Memory B cell (primary cell): ENCODE measurements at places on chromosomes 1 and 21.

DNA sequence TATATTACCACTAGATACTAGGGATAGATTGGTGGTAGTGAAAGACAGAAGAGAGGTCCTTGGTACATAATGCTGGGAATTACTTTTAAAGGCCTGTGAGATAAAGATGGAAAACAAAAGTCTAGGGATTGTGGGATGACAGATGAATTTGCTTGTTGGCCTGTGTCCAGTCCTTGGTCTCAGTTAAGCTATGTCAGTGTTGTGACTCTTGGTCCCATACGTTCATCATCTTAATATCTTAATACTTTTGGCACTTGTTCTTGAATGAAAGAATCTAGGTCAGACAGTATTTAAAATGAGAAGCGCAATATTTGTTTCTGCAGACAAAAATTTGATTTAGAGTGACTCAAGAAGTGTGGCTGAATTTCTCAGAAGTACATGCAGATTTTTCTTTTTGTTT, 7.6 kb downstream of the RPL5 start:
- DNase-seq, result no peak

- peak; percentile 52 for DNase-seq
These were observed 40.1 kb upstream of the HMCN1 start for GRCh38 chr1:185694081-185694480.

GRCh38 chr1:45093334-45093733, 81.3 kb downstream of the UROD start:
- no peak for DNase-seq

DNA sequence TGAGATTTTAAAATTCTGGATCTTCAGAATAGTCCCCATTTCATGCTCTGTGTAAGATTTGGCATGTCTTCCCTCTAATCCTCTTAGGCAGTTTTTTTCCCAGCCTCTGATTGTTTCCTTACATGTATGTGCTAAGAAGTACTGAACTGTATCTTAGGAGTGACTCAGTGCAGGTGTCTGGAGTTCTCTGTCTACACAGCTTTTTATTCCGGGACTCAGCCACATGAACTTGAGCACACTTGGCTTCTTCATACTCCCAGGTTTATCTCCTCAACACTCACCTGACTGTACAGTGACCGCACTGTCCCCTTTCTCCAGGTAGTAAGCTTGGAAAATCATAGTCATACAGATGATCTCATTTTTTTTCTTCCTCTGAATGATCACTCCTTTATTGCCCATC, 50.7 kb downstream of the SYT14 start:
- DNase-seq, result no peak

GRCh38 chr21:37219761-37220432, 47.2 kb downstream of the VPS26C start:
- DNase-seq, result no peak

- peak; percentile 58 for DNase-seq
These were observed 78.4 kb upstream of the LRRN2 start for GRCh38 chr1:204763773-204764427.

DNA sequence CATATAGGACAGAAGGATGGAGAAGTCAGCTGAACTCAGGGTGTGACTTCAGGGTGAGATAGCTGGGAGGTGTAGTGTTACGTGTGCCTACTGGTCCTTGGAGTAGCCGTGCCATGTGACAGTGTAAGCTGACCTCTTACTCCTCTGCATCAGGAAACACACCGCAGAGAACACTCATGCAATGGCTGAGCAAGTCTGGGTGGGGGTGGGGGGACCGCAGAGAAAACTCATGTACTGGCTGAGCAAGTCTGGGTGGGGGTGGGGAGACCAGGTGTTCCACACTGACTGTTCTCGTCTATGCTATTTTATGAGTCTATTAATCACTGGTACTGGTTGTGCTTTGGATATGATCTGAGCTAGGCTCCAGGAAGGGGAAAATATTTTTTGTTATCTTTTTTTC, 233.1 kb downstream of the PAPPA2 start:
- DNase-seq, result no peak

GRCh38 chr1:169698976-169699375, 12.4 kb downstream of the SELL start:
- no peak for DNase-seq

DNA sequence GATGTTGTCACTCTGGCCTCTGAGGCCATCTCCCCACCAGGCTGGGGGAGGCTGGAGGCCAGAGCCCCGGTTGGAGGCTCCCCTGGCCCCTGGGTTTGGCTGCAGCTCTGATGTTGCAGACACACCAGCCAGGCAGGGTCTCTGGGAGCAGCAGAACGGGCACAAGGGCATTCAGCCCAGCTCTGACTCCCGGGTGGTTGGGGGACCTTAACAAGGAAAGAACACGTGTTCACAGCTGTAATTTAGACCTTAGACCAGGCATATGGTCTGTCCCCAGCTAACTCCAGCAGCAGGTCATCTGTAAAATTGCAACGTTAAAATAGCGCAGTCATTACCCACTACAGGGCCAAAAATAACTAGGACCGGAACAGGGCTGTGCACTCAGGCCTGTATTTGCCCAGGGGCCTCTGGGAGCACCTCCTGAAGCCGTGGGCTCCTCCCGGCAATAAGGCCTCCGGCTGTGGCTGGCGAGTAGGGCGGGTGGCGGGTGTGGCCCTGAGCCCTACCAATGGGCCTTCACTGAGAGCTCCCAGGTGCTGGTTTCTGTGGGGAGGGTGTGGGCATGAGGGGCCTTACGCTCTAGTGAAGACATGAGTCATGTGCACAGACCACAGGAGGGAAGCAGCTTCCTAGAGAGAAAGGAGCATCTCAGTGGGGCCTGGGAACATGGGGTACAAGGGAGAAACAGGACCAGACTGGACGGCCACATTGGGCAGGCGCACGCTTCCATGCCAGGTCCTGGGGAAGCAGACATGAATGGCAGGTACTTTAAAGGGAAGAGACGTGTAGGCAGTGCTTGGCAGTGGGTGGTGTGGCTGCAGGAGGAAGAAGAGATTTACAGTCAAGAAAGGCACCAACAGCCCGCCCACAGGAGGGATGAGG, 6.1 kb downstream of the LDLRAP1 start:
- peak; percentile 62 for DNase-seq

DNA sequence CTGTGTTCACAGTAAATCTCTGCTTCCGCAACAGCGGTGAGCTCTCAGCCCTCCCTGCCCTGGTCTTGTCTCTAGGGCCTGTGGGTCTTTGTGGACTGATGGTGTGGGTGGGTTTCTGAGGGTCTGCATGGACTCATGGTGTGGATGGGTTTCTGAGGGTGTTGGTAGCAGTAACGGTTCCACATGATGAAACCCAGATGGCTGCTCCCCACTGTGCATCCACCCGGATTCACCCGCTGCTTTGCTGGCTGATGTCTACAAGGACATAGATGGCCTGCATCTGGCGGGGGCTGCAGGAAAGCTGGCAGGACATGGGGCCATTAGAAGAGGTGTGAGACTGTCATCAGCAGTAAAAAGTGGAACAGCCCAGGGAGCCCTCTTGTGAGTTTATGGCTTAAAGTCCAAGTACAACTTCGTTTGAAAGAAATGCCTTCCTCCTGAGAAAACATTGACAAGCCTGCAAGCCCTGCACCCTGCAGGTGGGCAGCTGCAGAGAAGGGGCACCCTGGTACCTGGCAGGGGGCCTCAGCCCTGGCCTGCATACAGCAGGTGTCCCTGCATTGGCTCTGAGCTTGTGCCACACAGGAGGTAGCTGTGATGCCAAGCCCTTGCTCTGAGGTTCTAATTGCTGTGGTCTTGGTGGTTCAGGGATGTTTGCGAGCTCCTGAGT, 156.9 kb upstream of the COL6A1 start:
- no peak for DNase-seq

DNA sequence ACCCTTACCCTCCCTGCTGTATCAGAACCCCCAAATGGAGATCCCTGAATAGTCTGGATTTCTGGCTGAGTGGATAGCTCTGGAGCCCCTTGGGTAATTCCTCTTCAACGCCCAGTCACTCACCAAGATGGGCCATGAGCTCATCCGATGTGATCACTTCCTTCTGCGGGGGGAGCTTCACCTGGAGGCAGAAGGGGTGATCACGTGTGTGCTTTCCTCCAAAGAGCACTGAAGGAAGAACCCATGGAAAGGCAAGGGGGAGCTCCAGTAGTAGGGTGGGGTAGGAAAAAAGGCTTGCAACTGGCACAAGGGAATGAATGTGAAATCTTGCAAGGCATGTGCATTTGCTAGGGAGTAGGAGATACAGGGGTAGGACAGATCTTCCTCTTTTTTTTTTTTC, 5.1 kb downstream of the MINDY1 start:
- DNase-seq, result no peak

GRCh38 chr1:28577738-28578536, 14.1 kb upstream of the RAB42 start:
- no peak for DNase-seq

GRCh38 chr1:218383051-218383450, 37.9 kb downstream of the TGFB2 start:
- DNase-seq, result no peak

DNA sequence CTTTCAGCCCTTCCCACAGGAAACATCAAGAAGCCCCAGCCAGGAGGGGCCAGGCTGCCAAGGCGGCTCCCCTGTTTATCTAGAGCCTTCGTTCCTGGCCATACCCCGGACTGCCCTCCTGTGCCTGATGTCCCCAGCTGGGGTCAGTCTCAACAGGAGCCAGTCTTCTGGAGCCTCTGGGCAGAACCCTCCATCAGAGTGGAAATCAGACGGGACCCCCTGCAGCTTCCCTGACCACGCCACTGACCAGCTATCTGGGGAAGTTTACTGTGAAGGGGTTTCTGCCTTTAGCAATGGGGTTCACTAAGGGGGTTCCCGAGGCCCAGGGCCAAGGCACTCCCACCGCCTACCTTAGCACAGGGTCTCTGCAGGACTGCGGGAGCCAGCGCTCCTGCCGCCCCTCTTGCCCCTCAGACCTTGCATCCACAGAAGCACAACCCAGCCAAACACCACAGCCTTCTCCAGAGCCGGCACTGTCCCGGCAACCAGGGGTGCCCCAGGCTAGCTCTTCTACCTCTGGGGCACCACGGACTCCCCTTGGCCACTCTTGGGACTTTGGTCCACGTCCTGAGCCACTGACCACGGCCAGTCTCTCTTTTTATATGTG, 3.5 kb upstream of the MTFR1L start:
- no peak for DNase-seq

DNA sequence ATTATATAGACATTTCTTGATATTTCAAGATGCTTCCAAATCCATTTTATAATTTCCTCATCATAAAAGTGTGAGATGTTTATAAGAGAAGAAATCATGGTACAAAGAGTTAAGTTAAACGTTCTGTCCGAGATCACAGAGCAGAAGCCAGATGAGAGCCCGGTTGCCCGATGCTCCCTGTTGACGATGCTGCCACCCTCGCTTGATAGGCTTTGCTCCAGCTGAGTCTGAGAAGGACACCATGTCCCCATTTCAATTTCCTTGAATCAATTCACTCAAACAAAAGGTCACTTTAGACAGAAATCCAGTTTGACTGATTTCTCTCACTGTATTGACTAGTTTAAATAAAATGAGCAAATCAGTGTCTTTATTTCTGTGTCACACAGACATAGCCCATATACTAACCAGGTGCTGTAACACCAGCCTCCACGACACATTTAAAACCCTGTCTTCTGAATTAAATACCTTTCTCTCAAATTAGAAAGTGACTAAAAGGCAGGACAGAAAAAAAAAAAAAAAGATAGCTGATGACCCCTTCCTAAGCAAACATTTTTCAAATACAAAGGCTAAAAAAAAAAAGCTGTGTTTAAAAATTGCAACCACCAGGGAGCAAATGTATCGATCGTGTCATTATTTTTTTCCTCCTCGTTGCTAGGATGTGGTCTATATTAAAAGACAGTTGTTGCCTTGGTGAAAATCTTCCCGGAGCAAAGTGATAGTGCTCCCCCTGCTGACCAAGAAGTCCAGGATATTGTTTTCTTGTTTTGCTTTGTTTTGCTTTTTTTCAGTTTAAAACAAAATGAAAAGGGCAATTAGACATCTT, 35.2 kb downstream of the DNASE2B start:
- peak; percentile 49 for DNase-seq

DNA sequence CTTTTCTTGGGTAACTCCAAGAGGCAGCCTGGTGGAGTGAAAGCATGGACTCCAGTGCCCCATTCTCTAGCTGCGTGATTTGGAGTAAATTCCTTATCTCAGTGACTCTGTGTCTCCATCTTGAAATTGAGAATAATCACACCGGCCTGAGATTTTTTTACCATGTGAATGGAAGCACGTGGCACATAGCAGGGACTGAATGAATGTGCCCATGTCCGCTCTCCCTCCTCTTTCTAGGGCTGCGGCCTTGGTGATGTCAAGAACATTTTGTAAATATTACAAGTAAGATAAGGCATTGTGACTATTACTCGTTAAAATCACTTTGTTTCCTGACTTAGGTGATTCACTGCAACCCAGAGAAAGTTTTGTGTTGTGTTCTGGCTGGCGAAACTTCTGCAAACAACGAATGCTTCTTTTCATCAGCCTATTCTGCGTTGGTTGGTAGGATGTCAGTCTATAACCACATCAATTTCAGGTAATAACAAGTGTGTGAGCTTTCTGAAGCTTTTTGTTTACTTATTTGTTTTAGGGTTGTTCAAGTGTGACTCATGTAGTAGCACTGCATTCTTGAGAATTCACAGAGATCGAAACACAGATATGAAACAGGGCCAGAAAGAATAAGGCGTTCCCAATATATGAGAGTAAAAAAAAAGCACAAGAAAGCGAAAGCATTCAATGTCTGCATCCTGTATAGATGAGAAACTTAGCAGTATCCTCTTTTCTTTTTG, 135.7 kb upstream of the SLC45A1 start:
- no peak for DNase-seq

DNA sequence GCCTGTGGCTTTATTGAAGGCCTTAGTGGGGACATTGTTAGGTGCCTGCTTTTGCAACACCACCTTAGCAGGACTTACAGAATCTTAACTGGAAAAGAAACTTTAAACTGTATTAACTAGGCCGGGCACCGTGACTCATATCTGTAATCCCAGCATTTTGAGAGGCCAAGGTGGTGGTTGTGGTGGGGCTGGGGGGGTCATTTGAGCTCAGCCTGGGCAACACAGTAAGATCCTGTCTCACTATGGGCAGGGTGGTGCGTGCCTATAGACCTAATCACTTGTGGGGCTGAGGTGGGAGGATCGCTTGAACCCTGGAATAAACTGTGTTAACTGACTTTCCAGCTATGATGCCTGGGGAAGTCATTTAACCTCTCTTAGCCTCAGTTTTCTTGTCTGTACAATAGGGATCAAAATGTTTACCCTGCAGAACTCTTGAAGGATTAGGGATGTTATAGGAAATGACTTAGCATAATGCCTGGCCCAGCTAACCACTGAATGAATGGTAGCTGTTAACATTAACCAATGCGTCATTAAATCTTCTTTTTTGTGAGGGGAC, 39.5 kb downstream of the IER5 start:
- no peak for DNase-seq

DNA sequence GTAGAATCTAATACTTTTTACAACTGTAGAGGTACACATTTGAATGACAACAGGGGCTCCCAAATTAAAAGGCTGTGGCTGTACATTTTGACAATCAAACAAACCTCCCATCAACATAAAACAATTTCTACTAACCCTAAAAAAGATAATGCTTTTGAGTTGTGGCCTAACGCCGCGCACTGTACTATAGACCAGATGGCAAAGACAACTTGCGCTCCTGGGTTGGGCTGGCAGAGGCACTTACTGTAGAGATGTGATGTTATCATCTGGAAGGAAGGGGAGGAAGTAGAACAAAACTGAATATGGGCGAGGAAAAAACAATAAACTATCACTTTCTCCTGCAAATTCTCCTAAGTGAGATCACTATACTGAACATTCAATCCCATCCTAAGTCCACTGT, 26.1 kb downstream of the SPRTN start:
- DNase-seq, result no peak

- DNase-seq, result peak; percentile 37
These were observed 64.3 kb downstream of the PRKAA2 start for GRCh38 chr1:56709269-56709880.

GRCh38 chr1:44460107-44460882, 55.2 kb downstream of the RNF220 start:
- no peak for DNase-seq
